ENCODE measurements at places on chromosomes 11 and 22.
A peak's percentile ranks its signal among the peaks of the same experiment; 100 is the strongest.

- peak; percentile 86 for DNase-seq
Observed at GRCh38 chr11:63667995-63668795, 3.0 kb downstream of the ATL3 start.

GRCh38 chr11:65329478-65329877, 4.2 kb upstream of the DPF2 start:
- DNase-seq, result no peak

- DNase-seq, result no peak
Observed at GRCh38 chr11:103789952-103790351, 246.5 kb upstream of the DDI1 start.

GRCh38 chr11:96109331-96110030, 185.6 kb upstream of the MTMR2 start:
- DNase-seq, result no peak

DNA sequence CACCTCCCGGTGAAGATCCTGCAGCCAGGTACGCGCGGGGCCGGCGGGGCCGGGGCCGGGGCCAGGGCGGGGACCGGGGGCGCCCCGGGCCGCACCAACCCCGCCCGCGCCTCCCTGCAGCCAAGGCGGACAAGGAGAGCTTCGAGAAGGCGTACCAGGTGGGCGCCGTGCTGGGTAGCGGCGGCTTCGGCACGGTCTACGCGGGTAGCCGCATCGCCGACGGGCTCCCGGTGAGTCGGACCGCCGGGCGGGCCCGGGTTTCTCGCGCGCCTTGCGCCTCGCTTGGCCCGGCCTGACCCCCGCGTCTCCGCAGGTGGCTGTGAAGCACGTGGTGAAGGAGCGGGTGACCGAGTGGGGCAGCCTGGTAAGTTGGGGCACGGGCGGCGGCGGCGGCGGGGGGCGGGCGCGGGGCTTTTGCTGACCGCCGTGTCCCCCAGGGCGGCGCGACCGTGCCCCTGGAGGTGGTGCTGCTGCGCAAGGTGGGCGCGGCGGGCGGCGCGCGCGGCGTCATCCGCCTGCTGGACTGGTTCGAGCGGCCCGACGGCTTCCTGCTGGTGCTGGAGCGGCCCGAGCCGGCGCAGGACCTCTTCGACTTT, 531 bp downstream of the PIM3 start:
- no peak for DNase-seq

- DNase-seq, result no peak
Observed at GRCh38 chr11:108474664-108475463, 7.5 kb upstream of the C11orf65 start.

DNA sequence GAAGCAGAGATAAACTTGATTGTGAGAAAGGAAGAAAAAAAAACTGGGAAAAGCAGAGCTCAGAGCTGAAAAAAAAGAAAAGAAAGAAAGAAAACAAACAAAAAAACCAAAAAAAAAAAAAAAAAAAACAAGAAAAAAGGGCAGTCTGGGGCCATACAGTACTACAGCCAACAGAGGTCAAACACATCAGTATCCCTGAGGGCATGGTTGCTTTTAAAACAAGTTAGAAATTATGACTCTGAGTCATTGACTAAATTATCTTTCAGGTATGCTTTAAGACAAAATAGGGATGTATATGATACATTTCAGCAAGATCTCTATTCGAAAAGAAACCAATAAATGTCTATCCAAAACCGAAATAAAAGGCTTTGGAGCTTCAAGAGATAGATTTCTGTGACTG, 37.1 kb upstream of the TLCD5 start:
- no peak for DNase-seq

Measured in retinal pigment epithelial cell (primary cell).